ENCODE measurements at places on chromosomes 2 and 18.

- no peak for DNase-seq
- no peak overlapping the region for H3K4me3 ChIP-seq
- H3K4me1 ChIP-seq: no peaks in the 10 kb centered on the region
- no peaks in the 10 kb centered on the region for H3K36me3 ChIP-seq
- H3K27ac ChIP-seq: no peak overlapping the region
Observed at GRCh38 chr2:220499225-220499624, 871.8 kb downstream of the SLC4A3 start.

DNA sequence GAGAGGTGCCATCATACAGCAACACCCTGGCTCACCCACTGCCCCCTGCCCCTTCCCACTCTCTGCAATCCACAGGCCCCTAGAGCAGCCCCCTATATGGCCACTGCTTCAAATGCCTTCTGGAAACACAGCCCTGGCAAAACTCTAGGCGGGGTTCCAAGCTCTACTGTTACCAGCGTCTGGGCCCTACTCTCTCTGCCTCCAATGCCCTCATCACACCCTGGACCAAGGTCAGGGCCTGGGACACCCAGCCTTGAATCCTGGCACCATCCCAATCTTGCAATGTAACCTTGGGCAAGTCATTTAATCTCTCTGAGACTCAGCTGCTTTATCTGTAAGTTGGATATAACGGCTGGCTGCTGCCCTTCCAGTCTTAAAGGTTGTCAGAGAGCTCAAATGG is 39.2 kb upstream of the LOXHD1 start:
- H3K4me1 ChIP-seq: no peaks in the 10 kb centered on the region
- no peaks in the 10 kb centered on the region for H3K36me3 ChIP-seq
- DNase-seq: no peak
- no peaks in the 10 kb centered on the region for H3K27me3 ChIP-seq
- no peak overlapping the region for H3K4me3 ChIP-seq

- H3K4me1 ChIP-seq: no peaks in the 10 kb centered on the region
- no peak overlapping the region for H3K27ac ChIP-seq
- H3K4me3 ChIP-seq: no peak overlapping the region
Observed at GRCh38 chr2:137952586-137953129, 11.6 kb upstream of the HNMT start.

DNA sequence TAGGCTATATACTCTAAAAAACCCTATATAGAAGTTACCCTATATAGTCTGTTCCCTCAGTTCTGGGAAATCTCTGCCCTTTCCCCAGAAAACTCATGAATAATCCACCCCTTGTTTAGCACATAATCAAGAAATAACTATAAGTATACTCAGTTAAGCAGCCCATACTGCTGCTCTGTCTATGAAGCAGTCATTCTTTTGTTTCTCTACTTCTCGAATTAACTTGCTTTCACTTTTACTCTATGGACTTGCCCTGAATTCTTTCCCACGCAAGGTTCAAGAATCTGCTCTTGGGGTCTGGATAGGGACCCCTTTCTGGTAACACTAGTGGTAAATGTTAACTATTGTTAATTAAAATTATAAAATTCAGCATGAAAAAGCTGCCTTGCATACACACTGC is 17.4 kb upstream of the AP1S3 start:
- no peak overlapping the region for H3K27ac ChIP-seq
- peaks cover 4% of the 10 kb centered on the region for H3K4me1 ChIP-seq
- H3K4me3 ChIP-seq: no peak overlapping the region
- no peaks in the 10 kb centered on the region for H3K27me3 ChIP-seq
